AG10803 (cell line): ENCODE measurements at places on chromosomes 6 and 20.

- no peak for DNase-seq
Measured at GRCh38 chr6:47785182-47785581, 3.4 kb downstream of the OPN5 start.

DNA sequence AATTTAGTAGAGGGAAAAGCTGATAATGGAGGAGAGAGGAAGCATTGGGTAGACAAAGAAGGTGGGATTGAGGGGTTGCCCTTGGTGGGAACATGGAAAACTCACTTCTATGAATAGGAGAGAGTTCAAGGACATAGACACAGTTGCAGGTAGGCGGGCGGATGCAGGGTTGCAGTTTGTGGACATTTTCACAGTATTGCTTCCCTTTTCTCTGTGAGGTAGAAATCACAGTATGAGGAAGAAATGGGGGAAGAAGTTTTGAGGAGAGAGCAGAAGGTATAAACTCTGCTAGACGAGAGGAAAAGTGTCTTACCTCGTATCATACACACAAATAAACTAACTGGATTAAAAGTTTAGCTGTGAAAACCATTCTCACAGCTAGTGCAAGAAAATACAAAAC is 200.7 kb upstream of the ECI2 start:
- DNase-seq: no peak

DNA sequence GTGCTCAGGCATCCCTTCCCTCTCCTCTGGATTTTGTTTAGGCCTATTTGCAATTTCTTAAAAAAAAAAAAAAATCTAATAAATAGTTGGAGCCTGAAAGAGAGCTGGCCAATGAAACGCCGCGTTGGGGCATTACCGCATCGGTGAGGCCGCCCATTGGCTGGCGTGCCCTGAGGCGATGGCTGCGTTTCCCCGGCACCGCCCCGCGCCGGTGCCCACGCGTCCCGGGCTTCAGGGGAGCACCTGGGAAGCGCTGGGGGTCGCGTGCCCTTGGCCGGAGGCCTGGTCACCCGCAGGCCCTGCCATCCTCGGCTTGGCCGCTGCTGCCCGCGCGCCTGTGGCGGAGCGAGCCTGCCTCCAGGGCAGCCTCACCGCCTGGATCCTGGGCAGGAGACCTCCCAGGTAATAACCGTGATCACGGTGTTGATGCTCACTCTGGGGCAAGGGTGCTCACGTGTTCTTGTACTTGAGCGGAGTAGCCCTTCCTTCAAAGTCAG is 155.4 kb downstream of the NRN1 start:
- peak; percentile 27 for DNase-seq

DNA sequence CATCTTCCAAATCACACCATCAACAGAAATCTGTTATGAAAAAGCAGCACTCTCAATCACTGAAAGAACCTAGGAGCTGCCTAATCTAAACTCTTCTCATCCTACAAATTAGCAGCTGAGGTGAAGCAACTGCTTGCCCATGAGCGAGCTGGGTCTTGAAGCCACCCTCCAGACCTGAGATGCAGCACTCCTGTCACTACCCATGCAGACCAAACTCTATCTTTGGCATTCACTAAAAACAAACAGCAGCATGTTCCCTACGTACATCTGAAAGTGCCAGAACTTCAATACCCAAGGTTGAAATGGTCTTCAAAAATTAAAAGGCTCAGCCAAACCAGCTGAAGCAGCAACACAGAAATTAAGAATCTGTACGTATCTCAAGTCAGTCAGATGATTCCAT is 14.3 kb downstream of the ADNP start:
- no peak for DNase-seq

DNA sequence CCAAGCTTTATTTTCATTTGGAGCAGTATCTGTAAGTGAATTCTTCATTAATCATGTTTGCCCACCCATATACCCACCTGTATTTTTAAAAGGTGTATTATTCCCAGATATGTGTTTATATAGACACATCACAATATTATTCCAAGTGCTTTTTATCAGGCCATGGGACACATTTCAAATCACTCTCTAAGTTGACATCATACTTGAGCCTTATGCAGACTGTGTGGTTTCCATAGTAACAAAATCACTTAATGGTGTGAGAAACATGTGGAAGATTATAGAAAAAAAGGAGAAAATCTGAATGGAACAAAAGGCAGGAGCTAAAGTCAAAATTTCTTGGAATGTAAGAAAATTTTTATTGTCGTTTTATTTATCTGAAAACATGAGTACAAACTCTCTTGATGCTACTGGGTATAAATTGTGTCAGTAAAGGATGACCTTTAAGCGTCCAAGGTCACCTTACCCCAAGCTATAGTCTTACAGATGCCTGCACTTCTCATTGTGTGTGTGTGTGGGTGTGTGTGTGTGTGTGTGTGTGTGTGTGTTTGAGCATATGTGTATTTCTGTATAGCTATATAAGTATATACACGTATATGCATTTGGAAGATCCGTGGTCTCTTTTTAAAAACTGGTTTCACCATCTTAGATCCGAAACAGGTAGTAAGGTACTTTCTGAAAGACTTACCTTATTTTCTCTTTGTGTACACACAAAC is 79.8 kb upstream of the CCN6 start:
- DNase-seq: peak; percentile 82

DNA sequence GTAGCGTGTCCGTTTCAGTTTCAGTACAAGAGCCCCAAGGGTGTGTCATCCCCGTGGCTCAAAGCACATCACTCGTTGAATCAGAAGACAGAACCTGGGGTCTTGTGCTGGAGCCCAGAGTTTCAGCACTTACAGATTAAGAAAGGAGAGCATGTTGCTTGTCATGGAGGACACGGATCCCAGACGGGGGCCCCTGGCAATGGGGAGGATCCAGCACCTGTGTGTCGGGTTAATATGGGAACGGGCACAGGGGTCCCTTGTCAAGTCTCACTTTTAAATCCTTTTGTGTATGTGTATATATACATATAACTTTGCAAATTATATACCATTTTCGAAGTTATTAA is 23.4 kb downstream of the THBS2 start:
- DNase-seq: no peak

DNA sequence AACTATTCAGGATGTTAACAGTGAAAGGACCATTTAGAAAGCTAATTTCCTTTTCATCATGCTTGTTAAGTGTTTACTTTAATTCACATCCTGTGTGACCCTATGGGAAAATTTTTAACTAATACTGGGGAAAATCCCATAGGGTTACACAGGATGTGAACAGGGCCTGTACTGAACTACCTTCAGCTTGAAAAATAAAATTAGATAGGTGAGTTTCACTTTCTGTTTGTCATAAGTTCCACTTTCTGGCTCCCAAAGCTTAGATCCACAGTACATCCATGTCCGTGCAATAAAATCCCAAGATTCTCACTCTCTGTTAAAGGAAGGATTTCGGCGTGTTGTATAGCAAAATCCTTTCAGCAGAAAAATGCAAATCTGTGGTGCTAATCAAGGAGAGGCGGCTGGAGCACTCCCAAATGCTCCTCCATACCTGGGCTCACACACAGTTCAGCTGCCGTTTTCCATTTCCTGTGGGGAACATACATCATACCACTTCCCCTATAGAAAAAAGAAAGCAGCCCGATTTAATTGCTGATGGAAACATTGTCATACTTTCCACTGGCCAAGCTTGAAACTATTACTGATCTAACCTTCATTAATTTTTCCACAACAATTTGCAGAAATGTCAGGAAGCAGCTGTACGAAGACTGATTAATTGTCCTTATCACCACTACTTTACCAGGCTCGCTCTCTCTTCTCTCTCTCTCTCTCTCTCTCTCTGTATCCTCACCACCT is 125.2 kb downstream of the HIVEP2 start:
- no peak for DNase-seq

GRCh38 chr6:116060572-116061283 is at the start of gene FRK:
TSS of gene FRK (minus strand) at chr6:116060891. CDS start at chr6:116060311, 580 bp downstream.
- DNase-seq: peak; percentile 49

GRCh38 chr20:62409931-62410745 is 3.1 kb upstream of the CABLES2 start:
- DNase-seq: peak; percentile 8

GRCh38 chr6:170294813-170295509 is 4.1 kb upstream of the DLL1 start:
- no peak for DNase-seq

GRCh38 chr20:36035745-36036144 is 67.4 kb downstream of the CNBD2 start:
- no peak for DNase-seq
